Pancreas (tissue), 10 donors: ENCODE measurements at places on chromosomes 1 and 21. TPM values are rescaled to one million over a fixed set of nuclear protein-coding genes. Genes with fewer than 3 reads are reported as not detected.
A peak's percentile ranks its signal among the peaks of the same experiment; 100 is the strongest.

DNA sequence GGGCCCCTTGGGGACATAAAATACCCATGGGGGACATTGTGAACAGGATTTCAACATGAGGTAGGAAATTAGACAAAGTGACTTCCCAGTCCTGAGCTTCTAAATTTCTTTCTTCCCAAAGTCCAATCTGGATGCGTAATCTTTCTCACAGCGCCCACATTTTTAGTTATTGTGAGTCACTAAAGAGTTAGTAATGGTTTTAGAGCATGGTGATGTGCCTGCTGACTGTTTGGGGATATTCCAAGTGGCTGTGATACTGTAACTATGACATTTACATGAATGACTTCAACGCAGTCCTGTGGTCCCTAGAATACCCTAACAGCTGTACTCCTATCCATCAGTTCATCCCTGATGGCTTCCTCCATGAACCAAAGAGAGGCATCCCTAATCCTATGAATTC, 224.0 kb upstream of the COA6 start:
- no peak overlapping the region for H3K4me3 ChIP-seq
- no peak overlapping the region for H3K27ac ChIP-seq
- H3K36me3 ChIP-seq, result no peaks in the 10 kb centered on the region
- no peaks in the 10 kb centered on the region for H3K4me1 ChIP-seq
- no peak for DNase-seq

- no peaks in the 10 kb centered on the region for H3K4me1 ChIP-seq
- H3K36me3 ChIP-seq, result no peaks in the 10 kb centered on the region
- H3K4me3 ChIP-seq, result no peak overlapping the region
- no peak overlapping the region for H3K27ac ChIP-seq
- H3K27me3 ChIP-seq, result no peaks in the 10 kb centered on the region
These were observed 8.1 kb downstream of the PSMG1 start for GRCh38 chr21:39175154-39175553.

DNA sequence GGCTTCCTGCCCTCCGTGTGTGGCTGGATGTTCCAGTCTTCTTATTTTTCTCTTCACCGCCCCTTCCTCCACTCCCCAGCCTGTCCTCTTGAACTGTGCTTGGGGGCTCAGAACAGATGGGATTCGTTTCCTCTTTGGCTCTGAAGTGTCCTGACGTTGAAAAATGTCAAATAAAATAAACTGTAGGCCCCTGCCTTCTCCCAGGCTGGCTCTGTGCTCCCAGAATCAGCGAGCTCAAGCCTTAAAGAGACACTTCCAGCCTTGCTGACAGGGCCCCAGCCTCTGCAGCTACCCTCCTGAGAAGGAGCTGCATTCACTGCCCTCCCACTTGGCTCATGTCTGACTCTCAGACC, 104.2 kb upstream of the IPO9 start:
- H3K36me3 ChIP-seq, result no peaks in the 10 kb centered on the region
- H3K27me3 ChIP-seq, result no peaks in the 10 kb centered on the region
- no peaks in the 10 kb centered on the region for H3K4me1 ChIP-seq
- H3K27ac ChIP-seq, result no peak overlapping the region

ETV3L gene
- not detected for total RNA-seq

- H3K4me3 ChIP-seq, result peak overlapping the region; percentile 14
- peak overlapping the region; percentile 90 for H3K27ac ChIP-seq
- peaks cover 72% of the 10 kb centered on the region for H3K4me1 ChIP-seq
- no peaks in the 10 kb centered on the region for H3K27me3 ChIP-seq
These were observed 111.1 kb downstream of the CASZ1 start for GRCh38 chr1:10685196-10685807.

DNA sequence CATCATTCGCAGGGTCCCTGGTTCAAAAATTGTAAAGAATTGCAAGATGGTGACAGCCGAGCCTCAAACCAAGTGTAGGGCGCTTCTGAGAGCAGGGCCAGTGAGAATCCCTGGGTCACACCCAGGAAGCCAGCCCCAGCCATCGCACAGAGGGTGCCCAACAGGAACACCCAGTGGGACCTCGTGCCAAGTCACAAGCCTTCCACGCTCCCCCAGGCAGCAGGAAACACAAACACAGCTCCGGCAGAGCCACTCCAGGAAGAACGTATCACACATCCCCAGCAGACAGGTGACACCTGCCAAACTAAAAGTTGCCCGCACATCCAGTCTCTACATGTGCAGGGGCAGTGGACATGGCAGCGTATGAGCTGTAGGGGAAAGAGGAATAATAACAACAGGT, 20.2 kb downstream of the DHRS3 start:
- no peak overlapping the region for H3K4me3 ChIP-seq
- no peak overlapping the region for H3K27ac ChIP-seq
- no peaks in the 10 kb centered on the region for H3K27me3 ChIP-seq
- DNase-seq, result peak; percentile 44
- H3K36me3 ChIP-seq, result no peaks in the 10 kb centered on the region

ASTN1 gene
- total RNA-seq, result 0.52 TPM

- no peaks in the 10 kb centered on the region for H3K27me3 ChIP-seq
- no peak for DNase-seq
- no peaks in the 10 kb centered on the region for H3K4me1 ChIP-seq
- H3K4me3 ChIP-seq, result no peak overlapping the region
- H3K36me3 ChIP-seq, result peaks cover 11% of the 10 kb centered on the region
These were observed 56.0 kb downstream of the SASS6 start for GRCh38 chr1:100076744-100077143.

DNA sequence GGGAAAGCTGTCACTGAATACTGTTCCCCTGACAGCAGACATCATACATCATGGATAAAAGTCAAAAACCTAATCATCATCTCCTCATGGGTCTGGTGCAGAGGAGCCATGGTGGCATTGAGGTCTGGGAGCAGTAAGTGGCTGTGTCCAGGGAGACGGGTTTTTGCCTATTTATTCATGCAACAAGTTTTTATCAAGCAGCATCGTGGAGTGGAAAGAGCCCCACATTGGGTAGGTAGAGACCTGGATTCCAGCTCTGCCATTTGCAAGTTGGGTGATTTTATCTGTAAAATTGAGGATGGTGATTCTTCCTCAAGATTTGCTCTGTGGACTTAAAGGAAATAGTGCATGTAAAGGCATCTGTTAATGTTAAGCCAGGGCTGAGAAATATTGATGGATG, 4.2 kb downstream of the CACHD1 start:
- H3K27ac ChIP-seq, result no peak overlapping the region
- H3K4me1 ChIP-seq, result peaks cover 25% of the 10 kb centered on the region
- H3K36me3 ChIP-seq, result no peaks in the 10 kb centered on the region
- no peak overlapping the region for H3K4me3 ChIP-seq

USH2A gene
- total RNA-seq, result 0.03 TPM
